Cardiac muscle cell (in vitro differentiated cells and primary cell): ENCODE measurements at places on chromosomes 6 and 20.

DNA sequence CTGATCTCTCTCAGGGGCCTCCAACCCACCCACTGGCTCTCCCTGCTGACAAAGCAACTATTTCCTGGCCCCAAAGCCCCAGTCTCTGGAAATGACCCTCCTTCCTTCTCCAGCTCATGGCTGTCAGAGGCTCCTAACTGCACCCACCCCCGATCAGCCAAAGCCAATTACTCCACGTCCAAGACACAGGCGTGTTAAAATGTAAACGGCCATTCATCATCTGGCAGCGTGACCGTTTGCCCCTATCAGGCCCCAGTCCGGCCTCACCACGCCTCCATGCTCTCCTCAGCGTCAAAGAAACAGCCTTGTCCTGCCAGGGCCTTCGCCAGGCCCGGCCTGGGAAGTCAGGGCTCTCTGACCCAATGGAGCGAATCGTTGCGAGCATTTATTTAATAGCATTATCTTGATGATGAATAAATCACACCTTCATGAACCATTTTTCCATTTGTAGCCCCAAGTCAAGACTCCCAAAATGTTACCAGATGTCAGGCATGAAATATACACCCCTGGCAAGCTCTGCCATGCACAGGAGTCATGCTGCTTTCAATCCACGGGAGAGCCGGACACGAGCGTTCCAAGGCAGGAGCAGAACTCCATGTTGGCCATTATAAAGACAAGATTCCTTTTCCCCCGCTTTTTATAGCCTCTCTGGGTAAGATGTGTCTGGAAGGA lies 17.7 kb downstream of the RIPOR3 start:
- peak; percentile 47 for DNase-seq

DNA sequence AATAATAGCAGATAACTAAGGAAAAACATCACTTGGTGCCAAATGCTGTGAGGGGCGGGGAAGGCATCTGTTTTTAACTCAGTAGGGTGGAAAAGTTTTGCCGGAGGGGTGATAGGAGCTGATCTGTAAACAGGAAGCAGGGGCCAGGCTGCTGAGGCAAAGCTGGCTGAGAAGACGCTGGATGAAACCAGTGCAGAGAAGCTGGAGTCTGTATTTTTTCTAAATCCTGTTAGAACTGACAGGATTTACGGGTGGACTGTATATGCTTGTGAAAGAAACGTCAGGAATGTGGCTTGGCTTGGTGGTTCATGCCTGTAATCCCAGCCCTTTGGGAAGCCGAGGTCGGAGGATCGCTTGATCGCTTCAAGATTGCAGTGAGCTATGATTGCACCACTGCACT lies 5.6 kb downstream of the PCMTD2 start:
- peak; percentile 67 for DNase-seq

GRCh38 chr20:50111829-50112495 lies 988 bp downstream of the UBE2V1 start:
- DNase-seq, result no peak

DNA sequence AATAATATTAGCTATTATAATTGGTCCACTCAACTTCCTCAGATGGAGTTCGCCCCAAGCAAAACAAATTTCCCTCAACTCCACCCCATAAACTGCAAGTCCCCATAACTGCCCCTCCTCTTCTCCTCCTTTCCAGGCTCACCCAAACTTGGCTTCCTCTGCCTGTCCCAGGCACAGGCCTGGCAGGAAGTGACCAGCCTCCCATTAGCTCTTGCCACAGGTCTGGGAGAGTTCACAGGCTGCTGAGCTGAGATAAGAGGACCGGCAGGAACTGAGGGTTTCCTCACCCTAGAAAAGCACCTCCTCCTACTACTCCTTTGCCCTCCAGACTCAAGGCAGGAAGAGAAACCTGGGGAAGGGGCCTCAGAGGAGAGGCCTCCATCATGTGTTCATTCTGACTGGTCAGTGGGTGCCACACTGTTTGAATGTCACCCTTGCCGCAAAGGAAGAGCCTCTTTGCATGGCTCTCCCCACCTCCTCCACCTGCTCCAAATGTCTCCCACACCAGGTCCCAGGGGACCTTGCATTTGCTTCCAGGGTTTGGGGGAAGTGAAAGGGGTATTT lies 24.5 kb upstream of the SMIM29 start:
- DNase-seq, result peak; percentile 82

DNA sequence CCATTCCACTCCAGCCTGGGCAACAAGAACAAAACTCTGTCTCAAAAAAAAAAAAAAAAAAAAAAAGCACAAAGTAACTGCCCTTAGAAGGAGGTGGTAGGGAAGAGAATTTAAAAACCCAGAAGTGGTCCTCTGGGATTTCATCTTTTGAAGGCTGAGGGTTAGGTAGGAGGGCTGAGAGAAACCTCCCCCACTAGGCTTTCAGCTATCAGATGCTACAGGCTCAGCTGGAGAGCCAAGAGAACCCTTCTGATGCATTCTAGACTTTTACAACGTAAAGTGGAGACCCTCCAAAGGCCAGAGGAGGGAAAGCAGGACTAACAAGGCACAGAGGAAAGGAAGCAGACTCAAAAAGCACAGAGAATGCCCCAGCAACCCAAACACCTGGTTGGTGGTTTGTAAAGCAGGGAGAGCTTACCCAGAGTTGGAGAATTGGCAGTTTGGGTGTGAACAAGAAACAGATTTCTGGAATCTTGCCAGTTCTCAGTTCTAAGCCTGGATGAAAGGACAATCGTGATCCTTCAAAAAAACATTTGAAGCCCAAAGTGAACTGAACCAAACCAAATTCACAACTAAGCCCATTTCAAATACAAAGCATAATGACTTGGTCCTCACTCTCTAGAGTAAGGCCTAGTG lies 23.2 kb upstream of the SPAG4 start:
- no peak for DNase-seq

DNA sequence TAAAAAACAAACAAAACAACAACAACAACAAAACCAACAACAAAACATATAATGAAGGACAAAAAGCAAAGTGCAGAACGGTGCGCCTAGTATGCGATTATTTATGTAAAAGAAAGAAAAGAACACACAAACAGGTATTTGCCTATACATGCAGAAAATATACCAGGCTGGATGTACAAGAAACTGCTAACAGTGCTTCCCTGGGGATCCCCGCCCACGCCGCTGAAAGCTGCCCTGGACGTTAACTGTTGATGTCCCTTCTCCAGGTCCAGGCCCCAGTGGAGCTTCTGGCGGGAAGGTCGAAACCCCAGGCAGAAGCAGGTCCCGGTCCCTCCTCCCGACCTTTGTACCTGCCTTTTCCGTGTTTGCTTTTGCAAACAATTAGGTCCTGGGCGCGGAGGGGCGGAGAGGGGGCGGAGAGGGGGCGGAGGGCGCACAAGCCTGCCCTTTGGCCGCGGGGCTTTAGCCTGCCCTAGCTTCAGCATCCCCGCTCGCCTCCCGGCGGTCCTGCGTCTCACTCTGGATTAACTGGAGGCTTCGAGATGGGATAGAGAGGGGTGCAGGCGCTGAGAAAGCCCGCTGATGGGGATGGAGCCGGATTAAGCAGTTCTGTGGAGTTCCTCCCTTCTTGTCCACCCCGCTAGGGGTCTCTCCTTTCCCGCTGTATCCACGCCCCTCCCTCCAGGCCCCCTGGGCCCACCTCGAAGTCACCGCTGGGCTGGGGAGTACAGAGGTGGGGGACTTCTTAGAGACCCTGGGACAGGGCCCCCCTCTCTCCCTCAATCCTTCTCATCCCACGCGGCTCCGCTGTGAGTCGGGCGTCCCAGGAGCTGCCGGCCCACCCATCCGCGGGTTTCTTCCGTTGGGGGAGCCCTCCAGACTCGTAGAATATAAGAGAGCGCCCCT lies 8.2 kb upstream of the AHCY start:
- peak; percentile 38 for DNase-seq

GRCh38 chr20:7180256-7181045 lies 413.0 kb downstream of the BMP2 start:
- peak; percentile 44 for DNase-seq

GRCh38 chr20:54472607-54473006 lies 2.8 kb upstream of the DOK5 start:
- no peak for DNase-seq
